ENCODE measurements at places on chromosomes 6 and 20.

DNA sequence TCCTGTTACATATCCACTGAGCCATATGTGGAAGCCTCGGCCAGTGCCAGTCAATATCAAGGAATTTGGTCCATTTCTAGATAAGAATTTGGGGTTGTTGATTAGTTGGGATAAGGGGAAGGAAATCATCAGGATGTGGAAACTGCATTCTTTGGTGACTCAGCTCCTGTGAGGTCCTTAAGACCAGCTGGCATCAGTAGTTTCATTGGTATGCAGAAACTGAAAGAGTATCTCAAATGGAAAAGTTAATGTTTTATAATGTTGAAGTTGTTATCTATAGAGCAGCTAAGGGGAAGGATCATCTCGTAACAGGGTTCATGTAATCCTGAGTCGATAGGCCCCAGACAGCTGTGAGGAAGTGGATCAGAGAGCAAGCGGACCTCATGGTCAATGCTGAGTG, 87.9 kb upstream of the PRND start:
- no peak overlapping the region for H3K27ac ChIP-seq
- no peak for DNase-seq
- H3K4me1 ChIP-seq: no peaks in the 10 kb centered on the region
- H3K4me3 ChIP-seq: no peak overlapping the region

DNA sequence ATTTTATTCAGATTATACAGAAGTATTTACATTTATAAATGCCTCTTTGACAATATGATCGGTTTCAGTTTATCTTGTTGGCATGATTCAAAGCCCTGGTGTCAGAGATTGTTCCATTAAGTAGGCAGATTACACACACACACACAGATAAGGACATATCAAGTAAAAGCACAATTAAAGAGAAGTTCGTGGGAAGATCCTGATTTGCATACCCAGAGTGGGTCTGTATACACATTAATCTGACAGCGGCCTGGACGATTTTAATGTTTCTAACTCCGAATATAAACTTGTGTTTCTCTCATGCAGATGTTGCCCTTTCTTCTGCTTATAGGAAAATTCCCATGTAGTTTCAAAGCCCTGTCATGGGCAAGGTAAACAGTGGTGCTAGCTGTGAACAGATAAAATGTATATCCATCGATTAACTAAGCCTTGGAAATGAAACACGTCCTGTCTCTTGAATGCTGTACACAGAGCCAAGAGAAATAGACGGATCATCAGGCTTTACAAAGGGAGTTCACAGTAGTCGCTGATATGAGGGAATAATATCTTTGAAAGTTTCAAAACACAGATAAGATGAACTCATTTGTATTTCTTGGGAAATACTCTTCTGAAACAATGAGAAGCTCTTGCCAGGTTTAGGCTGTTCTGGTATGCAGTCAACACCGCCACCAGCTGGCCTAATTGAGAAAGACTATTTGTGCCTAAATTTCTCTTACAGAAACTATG, 108.2 kb upstream of the GMDS start:
- H3K27me3 ChIP-seq: no peaks in the 10 kb centered on the region
- H3K4me3 ChIP-seq: no peak overlapping the region
- no peaks in the 10 kb centered on the region for H3K36me3 ChIP-seq
- DNase-seq: peak; percentile 43
- H3K27ac ChIP-seq: no peak overlapping the region

DNA sequence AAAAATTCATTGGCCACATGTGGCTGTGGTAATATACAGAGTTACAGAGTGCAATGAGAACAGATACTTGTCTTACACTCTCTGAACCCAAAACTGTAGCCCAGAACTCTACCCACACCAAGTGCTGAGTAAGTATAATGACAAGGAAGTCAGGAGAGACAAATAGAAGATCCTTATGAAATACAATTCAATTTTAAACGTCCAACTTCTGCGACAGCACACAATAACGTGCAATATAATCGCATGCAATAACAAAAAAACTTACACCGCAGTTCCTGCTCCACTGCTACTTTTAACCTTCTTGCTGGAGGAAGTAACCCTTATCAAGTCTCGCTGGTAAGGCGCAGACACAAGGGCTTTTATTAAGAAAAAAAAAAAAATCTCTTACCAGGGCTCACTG, 881 bp downstream of the SFT2D1 start:
- no peaks in the 10 kb centered on the region for H3K27me3 ChIP-seq
- H3K27ac ChIP-seq: peak overlapping the region; percentile 90
- H3K4me3 ChIP-seq: peak overlapping the region; percentile 93
- DNase-seq: no peak

DNA sequence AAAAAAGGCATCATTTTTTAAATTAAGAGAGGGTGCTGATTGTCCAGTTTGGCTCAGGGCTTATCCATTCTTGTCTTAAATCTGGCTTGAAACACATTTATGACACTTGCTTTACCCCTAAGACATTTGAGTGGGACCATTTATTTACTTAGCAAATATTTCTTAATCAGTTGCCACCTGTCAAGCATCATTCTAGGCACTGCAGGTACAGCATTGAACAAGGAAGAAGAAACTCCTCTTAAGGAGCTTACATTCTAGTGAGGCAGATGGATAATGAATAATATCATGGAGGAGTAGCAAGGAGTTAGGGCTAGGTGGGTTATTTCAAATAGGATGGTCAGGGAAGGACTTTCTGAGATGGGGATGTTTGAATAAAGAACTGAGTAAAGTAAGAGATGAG, 189.8 kb downstream of the UTRN start:
- H3K4me1 ChIP-seq: no peaks in the 10 kb centered on the region
- peaks cover 17% of the 10 kb centered on the region for H3K36me3 ChIP-seq
- H3K27ac ChIP-seq: peak overlapping the region; percentile 78

GRCh38 chr6:131937703-131938631, 13.2 kb downstream of the CCN2 start:
- no peak overlapping the region for H3K4me3 ChIP-seq
- DNase-seq: no peak
- peaks cover 35% of the 10 kb centered on the region for H3K27me3 ChIP-seq
- H3K4me1 ChIP-seq: no peaks in the 10 kb centered on the region
- no peaks in the 10 kb centered on the region for H3K36me3 ChIP-seq
- no peak overlapping the region for H3K27ac ChIP-seq

DNA sequence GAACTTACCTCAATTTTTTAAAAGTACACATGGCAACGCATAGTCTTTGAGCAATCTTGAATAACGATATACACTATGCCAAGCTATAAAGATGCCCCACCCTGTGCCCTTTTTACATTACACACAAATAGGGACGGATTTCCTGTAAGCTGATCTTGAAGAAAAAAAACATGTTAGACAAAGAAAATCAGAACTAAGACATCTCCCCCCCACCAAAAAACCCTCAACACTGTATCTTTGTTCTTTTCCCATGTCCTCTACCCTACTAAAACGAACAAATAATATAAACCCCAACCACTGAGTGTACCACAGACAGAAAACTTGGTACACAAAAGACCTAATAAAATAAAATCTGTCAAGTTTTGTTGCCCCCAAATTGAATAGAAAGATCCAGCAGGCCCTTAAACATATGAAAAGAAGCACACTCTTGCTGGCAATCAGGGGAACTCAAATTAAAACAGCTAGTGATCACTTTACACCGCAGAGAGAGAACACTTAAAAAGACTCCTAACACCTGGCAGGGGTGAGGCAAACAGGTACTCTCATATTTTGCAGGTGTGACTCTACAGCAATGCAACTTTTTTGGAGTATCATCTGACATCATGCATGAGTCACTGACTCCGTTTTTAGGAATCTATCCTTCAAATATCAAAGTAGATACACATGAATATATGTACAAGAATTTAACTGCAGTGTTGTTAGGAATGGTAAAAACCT, 29.6 kb downstream of the BACH2 start:
- no peaks in the 10 kb centered on the region for H3K27me3 ChIP-seq
- peaks cover 89% of the 10 kb centered on the region for H3K4me1 ChIP-seq
- peaks cover 39% of the 10 kb centered on the region for H3K36me3 ChIP-seq
- H3K4me3 ChIP-seq: peak overlapping the region; percentile 76
- DNase-seq: peak; percentile 76

- no peak overlapping the region for H3K4me3 ChIP-seq
- peaks cover 9% of the 10 kb centered on the region for H3K27me3 ChIP-seq
- no peak overlapping the region for H3K27ac ChIP-seq
Observed at GRCh38 chr6:157223021-157223430, 100.3 kb downstream of the TMEM242 start.

DNA sequence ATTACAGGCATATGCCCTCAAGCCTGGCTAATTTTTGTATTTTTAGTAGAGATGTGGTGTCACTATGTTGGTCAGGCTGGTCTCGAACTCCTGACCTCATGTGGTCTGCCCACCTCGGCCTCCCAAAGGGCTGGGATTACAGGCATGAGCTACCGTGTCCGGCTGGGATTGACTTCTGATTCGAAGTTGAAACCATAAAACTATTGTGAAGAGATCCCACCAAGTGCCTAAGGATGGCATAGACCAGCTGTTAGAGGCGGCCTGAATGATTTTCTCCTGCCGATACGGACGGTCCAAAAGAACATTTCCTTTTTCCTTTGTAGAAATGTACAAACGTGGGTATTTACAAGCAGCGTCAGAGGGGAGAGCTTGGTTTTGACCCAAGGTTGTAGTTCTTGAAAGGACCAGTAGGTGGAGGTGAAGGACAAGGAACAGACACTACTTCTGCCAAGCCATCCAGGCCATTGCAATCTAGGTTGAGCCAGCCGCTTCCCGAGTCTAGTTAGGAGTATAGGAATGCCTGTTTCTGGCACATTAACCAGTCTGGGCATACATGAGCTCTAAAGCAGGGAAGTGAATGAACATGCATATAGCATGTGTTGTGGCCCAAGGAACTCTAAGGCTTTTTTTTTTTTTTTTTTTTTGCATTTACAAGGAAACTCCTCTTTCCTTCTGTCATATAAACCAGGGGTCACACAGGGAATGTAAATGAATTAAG, 29.0 kb downstream of the MOCS3 start:
- no peaks in the 10 kb centered on the region for H3K4me1 ChIP-seq
- no peaks in the 10 kb centered on the region for H3K36me3 ChIP-seq
- H3K4me3 ChIP-seq: no peak overlapping the region
- peak; percentile 77 for DNase-seq

GRCh38 chr6:162345051-162345511, 382.5 kb downstream of the PRKN start:
- DNase-seq: no peak
- H3K4me3 ChIP-seq: no peak overlapping the region
- H3K4me1 ChIP-seq: no peaks in the 10 kb centered on the region
- no peak overlapping the region for H3K27ac ChIP-seq

- peak overlapping the region; percentile 68 for H3K27ac ChIP-seq
- H3K4me1 ChIP-seq: no peaks in the 10 kb centered on the region
- H3K36me3 ChIP-seq: no peaks in the 10 kb centered on the region
- peak; percentile 15 for DNase-seq
- H3K27me3 ChIP-seq: no peaks in the 10 kb centered on the region
Observed at GRCh38 chr6:155171109-155171746, 92.6 kb upstream of the CLDN20 start.

DNA sequence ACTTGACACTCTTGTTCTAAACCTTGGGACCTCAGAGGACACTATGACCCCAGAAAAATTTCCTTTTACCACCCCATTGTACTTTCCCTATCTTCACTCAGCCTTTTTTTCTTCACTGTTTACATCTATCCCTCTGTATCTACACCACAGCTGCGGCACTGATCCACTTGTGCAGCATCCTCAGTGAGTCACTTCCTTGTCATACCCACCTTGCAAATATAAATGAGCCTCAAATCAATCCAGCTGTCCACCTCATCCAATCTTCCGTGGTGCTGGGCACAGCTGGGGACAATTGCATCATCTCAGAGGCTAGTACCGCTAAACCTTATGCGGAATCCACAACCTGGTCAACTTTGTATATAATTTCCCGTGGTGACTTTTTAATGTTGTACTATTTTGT, 710.5 kb downstream of the QKI start:
- H3K27ac ChIP-seq: no peak overlapping the region
- no peaks in the 10 kb centered on the region for H3K36me3 ChIP-seq
- DNase-seq: no peak
- H3K4me1 ChIP-seq: no peaks in the 10 kb centered on the region
- H3K4me3 ChIP-seq: no peak overlapping the region

DNA sequence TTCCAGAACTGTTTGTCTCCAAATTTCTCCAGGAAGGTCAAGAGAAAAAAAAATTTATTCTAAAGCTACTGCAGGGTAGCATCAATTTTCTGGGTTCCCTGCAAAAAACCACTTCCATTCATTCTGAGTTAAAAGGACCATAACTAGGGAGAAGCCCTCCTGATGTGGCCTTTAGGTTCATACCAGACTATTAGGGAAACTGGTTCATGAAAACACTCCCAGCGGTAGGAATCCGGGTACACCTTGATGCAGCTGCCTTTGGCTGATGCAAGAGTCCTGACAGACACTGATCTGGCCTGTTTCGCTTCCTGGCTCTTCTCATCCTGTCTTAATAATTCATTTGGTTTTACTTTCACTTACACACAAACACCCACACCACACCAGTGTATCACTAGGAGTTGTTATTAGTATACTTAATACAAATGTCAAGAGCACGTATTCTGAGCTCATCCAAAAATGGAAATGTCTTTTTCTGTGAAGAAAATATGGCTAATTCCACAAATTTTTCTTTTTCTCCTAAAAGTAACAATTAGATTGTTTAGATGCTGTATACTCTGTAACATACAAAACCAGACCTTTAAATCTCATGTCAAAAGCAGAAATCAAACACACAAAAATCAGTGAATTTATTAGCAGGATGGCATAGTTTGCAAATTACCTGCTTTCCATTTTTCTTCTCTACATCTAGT, 38.4 kb upstream of the ARHGAP18 start:
- H3K4me1 ChIP-seq: peaks cover 67% of the 10 kb centered on the region
- H3K27me3 ChIP-seq: no peaks in the 10 kb centered on the region
- peak; percentile 45 for DNase-seq
- peak overlapping the region; percentile 55 for H3K4me3 ChIP-seq

- H3K27me3 ChIP-seq: no peaks in the 10 kb centered on the region
- no peak for DNase-seq
- H3K27ac ChIP-seq: no peak overlapping the region
- H3K4me1 ChIP-seq: peaks cover 31% of the 10 kb centered on the region
- H3K4me3 ChIP-seq: no peak overlapping the region
Observed at GRCh38 chr6:26388441-26388840, 5.5 kb downstream of the BTN2A2 start.

- peaks cover 17% of the 10 kb centered on the region for H3K27me3 ChIP-seq
- DNase-seq: no peak
- H3K27ac ChIP-seq: no peak overlapping the region
- H3K4me3 ChIP-seq: no peak overlapping the region
Observed at GRCh38 chr20:38630727-38631126, 29.1 kb downstream of the ARHGAP40 start.

DNA sequence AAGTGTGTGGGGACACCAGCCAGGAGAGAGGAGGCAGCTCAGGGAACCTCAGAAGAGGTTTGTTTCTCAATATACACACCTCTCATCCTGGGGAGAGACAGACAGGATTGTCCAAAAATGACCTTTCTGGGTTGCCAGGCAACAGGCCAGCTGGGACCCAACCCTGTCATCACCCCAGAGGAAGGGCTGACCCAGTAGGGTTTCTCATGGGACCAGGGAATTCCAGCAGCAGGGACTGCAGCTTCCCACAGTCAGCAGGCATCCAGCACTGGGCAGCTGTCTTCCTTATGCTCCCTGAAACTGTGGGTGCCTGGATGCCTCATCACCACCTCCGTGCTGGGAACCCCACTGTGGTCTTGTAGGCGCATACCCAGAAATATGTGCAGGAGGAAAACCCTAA, 1.3 kb downstream of the C20orf202 start:
- no peak for DNase-seq
- no peak overlapping the region for H3K4me3 ChIP-seq
- H3K4me1 ChIP-seq: peaks cover 3% of the 10 kb centered on the region
- no peaks in the 10 kb centered on the region for H3K27me3 ChIP-seq

GRCh38 chr6:6659600-6660327, 71.2 kb downstream of the LY86 start:
- no peaks in the 10 kb centered on the region for H3K27me3 ChIP-seq
- H3K4me1 ChIP-seq: peaks cover 32% of the 10 kb centered on the region
- H3K36me3 ChIP-seq: no peaks in the 10 kb centered on the region
- peak overlapping the region; percentile 98 for H3K27ac ChIP-seq
